ENCODE measurements at places on chromosomes 2 and 18.

DNA sequence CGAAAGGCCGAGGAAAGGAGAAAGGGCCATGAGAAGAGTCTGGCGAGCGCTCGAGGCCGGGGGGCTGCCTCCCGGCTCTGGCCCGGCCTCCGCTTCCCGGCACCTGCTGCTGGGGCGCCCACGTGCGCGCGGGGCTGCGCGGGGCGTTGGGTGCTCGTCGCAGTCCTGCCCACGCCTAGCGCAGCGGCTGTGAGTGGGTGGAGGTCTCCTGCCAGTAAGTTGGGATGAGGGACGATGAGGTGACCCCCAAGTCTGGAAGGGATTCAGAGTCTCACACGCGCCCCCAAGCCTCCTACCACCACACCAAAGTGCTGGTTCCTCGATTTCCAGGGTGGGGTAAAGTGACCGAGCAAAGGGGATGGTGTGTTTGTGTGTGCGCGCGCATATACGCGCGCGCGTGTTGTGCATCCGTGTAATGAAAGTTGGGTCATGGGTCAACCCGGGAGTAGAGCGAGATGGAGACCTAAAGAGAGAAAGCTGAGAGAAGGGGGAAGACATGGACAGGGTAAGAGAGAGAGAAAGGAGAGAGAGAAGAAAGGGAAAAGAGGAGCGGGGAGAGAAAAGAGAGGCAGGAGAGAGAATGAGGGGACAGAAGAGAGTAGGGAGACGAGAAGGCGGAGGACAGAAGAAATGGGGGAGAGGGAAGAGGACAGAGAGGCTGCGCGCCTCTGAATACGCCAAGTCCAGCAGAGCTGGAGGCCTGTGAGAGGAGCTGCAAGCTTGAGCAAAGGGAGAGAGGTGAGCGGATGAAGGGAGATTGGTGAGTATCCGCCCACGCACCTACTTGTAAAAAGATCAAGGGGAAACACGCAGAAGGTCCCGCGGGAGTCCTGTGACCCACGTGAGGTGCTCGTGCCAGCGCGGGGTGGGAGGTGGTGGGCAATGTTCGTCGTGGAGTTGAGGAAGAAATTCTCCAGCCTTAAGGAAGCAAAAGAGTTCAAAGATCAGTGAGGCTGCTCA is 1.7 kb upstream of the NETO1 start:
- DNase-seq, result no peak

GRCh38 chr2:109148991-109149645 is 20.1 kb downstream of the SH3RF3 start:
- DNase-seq, result no peak

DNA sequence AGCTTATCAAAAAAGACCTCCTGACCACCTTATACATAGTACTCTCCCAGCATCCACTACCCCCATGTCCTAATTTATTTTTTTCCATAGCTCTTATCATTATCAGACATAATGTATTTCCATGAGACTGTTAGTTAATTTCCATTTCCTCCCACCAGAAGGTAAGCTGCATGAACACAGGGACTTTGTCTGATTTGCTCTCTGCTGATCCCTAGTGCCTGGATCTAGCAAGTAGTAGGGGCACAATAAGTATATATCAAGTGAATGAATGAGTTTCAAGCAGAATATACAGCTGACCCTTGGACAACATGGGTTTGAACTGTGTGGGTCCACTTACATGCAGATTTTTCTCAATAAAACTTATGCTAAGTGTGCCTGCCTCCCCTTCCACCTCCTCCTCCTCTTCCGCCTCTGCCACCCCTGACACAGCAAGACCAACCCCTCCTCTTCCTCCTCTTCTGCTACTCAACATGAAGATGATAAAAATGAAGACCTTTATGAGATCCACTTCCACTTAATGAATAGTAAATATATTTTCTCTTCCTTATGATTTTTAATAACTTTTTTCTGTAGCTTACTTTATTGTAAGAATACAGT is 53.8 kb downstream of the CTAGE1 start:
- no peak for DNase-seq

DNA sequence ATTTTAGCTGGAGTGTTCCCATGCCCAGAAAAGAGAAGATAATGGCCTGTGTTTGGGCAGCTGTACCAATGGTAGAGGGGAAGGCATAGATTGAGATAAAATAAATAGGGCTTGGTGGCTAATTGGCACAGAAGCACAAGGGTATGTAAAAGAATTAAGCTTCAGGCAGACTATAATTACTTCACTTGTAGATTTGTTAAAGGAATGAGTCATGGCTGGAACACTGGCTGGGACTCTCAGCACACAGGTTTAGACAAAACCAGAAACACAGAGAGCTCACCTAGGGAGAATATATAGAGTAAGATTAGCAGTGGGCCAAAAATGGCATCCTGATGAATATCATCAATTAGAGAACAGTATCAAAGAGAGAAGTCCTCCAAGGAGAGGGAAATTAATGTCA is 198.3 kb upstream of the FIGN start:
- DNase-seq, result no peak

DNA sequence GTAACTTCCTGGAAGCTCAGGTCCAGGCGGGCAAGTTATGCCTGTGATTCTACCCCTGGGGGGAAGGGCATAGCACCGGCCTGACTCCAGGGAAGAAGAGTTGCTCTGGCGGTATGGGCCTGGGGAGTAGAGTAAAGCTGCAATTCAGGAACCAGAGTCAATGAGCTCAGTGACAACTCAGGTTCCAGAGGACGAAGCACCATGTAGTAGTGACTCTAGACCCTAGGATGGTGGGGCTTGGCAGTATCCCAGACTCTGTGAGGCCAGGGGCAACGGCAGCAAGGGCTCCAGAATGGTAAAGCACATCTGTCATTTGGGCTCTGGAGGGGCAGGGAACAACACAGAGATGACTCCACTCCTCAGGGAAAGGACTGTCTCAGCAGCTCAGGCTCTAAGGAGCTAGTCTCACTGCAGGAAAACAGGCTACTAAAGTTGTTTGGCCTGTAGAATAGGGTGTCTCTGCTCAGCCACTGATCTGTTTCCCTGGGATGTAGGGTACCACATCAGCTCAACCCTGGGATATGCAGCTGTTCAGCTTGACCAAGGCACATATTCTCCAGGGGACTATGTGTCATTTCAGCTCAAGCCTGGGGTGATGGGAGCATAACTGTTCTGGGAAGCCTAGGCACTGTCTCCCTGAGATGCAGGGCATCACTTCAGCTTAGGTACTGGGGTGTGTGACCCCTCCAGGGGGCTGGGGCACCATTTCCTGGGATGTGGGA is 36.2 kb upstream of the RHOB start:
- DNase-seq, result no peak

DNA sequence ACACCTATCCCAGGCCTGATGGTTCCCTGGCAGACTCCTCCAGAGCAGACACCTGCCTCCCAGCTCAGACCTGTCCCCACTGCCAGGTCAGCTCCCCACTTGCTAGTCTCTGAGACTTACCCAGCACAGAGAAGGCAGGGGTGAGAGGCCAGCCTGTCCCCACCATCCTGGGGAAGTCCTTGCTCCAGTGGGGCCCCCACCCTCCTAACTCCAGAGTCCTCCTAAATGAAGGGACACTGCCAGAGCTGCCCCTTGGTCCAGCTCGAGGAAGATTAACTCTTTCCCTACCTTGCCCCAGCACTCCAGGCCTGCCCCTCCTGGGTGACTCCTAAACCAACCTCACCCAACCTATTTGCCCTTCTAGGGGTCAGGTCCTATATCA is 30.4 kb upstream of the TNS1 start:
- no peak for DNase-seq
